Foreskin keratinocyte (primary cell): ENCODE measurements at places on chromosomes 3 and 15.
A peak's percentile ranks its signal among the peaks of the same experiment; 100 is the strongest.

- no peak for DNase-seq
These were observed 365 bp upstream of the PDCD6IP start for GRCh38 chr3:33798113-33798417.

DNA sequence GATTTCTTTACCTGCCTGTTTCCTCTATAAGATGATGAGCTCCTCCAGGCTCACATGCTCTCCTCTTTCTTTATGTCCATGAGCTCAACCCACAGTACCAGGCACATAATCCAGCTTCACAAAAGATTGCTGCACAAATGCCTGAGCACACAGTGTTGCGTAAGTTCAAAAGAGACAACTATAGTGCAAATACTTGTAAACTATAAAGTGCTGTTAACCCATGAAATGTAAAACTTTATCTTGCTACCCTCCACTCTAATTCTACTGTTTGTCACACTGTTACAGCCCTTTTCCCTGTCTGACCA lies 101.0 kb upstream of the LPP start:
- no peak for DNase-seq

DNA sequence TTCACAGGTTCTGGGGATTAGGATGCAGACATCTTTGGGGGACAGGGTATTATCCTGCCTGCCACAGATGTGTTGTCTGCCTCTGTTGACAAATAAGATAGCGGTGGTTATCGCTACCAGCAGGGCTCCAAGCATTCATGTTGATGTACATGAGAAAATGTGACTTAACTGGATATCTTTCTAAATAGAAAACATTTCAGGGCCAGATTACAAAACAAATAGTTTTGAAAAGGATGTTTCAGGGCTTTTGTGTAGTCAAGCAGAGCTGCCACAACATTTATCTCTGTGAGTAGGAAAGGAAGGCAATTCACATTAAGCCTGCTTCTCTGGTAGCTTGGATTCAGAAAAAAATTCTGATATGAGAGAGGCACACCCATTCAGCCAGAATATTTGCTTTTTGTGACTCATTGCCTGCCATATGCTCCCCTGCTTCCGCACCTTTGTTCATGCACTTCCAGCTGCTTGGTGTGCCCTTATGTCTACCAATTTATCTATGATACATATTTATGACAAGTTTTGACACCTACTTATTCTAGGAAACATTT lies 22.8 kb downstream of the PLS1 start:
- peak; percentile 40 for DNase-seq

DNA sequence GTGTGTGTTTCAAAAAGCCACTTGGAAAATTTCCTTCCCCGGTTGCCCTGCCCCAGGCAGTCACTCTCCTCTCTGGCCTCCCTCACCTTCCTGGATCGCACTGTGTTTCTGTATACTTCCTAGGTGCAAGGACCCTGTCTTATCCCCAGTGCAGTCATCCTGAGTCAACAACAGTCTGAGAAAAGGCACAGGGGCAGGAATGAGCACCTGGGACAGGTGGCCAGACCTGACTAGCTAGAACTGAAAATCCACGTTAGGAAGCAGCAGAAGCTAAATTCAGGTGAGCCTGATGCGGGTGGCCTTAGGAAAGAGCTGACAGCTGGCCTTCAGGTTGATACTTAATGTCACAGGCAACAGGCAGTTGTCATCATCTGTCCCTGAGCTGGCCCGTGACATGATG lies 62.9 kb upstream of the VGLL4 start:
- no peak for DNase-seq

GRCh38 chr3:167575000-167575600 lies 78.6 kb downstream of the WDR49 start:
- DNase-seq: no peak

- DNase-seq: no peak
These were observed 9.7 kb downstream of the RLBP1 start for GRCh38 chr15:89211678-89212170.

DNA sequence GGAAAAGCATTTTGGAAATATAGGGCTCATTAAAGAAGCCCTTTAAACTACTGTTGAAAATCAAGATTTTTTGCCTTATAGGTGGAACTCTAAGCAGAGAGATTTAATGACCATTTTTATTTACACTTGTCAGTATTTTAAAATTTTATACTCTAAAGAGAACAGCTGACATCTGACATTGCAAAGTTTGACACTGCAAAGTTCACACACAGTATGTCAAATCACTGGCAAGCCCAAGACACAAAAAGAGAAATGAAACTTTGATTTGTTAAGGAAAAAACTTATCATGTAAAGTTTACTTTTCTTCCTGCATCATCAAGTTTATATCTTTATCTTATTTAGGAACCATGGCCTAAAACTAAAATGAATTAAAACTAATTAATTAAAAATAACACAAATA lies 40.2 kb downstream of the DPH6 start:
- DNase-seq: no peak

DNA sequence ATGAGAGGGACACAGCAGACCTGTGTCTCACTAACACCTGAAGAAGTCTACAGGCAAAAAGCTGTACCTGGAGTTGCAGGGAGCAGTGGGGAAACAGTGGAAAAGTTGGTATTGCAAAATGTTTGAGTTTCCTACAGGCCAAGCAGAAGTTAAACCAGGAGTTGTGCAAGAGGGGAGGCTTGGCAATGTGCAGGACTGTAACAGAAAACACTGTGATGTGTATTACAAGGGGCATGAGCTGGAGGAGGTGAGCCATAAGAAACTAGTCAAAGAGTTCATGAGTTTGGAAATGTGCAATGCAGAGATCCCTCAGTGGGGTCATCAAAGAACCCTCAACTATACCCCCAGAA lies 47.1 kb upstream of the SERPINI2 start:
- no peak for DNase-seq

DNA sequence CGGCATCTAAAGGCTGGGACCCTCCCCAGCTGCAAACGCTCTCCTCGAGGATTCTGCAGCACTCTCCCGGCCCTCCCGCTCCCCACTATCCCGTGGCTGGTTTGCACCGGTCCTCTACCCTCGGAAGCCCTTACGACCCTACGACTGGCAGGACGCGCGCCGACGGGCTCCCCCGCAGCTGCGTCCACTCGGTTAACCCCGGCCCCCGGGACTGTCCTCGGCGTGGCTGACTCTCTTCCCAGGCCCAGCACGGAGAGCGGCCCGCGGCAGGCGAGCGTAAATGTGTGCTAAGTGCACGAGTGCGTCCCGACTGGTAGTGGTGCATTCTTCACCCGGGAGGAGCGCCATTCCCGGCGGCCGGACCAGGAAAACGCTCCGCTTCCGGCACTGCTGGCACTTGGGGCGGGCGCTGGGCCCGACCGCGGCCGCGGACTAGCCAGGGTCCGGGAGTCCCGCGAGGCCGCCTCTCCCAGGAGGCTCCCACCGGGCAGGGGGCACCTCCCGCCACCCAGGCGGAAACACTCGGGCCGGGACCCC lies 508 bp downstream of the GORASP1 start:
- peak; percentile 17 for DNase-seq

- no peak for DNase-seq
These were observed 45.3 kb upstream of the SLCO2A1 start for GRCh38 chr3:134074790-134075567.

DNA sequence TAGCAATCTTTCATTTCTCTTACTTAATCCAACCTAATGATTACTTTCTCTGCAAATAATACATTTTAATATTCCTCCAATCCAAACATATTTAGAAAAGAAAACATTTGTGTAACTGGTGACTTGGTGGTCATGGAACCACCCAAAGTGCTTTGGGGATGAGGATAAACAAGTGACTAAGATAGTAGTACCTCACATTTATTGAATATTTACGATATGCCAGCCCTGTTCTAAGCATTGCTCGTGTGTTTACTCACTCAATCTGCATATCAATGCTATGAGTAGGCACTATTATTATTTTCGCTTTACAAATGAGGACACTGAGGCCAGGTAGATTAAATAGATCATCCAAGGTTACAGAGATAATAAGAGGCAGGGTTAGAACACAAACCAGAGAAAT lies 189.5 kb downstream of the SHOX2 start:
- no peak for DNase-seq

DNA sequence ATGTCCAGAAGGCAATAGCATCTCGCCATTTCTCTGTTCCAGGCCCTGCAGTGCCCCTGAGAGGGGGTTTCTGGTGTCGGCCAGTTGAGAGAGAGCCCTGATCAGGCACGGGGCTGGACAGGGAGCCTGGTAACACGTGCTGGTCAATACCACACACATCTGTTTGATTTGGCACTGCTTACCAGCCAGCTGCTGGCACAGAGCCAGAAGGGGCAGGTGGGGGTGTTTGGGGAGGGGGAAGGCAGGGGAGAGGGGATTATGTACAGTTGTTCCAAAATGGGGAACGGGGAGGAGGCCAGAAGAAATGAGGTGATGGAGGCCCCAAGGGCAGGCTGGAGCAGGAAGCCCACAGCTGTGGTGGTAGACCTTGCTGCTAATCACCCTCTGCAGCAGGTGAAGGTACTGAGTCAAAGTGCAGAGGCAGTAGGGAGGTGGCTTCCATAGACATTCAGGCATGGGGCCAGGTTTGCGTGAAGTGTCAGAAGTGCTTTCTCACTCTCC lies 153.5 kb upstream of the LPP start:
- DNase-seq: no peak

- no peak for DNase-seq
These were observed at the start of gene ZNF662 for GRCh38 chr3:42906070-42906847. TSS of gene ZNF662 (plus strand) at chr3:42906142. CDS start at chr3:42908115, 1,973 bp downstream.

GRCh38 chr3:127324913-127325628 lies 37.2 kb upstream of the PRR20G start:
- no peak for DNase-seq

DNA sequence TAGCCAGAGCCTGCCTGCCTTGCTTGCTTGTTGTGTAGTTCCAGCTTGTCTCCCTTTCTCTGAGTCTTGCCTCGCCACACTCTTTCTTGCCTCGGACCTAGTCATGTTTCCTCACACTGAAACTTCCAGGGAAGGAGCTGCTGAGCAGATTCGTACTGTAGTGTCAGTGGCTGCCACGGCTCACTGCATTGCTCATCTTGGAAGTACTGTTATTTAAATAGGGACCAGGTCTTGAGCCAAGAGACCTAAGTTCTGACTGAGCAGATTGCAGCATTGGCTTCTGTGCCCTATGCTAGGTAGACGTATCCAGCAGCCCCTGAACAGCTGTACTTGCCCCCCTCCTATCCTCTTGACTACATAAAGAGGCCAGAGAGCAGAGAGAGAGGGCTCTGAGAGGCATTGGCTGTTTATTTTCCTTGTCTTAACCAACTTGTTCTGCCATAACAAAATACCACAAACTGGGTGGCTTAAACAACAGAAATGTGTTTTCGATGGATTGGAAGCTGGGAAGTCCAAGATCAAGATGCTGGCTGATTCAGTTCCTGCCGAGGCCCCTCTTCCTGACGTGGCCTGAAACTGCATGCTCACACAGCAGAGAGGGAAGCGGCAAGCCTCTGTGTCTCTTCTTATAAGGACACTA lies 5.8 kb upstream of the RARRES1 start:
- DNase-seq: no peak

GRCh38 chr3:136617198-136617597 lies 135.0 kb downstream of the STAG1 start:
- DNase-seq: no peak

- no peak for DNase-seq
These were observed 598.1 kb downstream of the GOLGA6L6 start for GRCh38 chr15:19943515-19943914.

GRCh38 chr3:134710313-134710680 lies 59.5 kb upstream of the KY start:
- DNase-seq: no peak

- no peak for DNase-seq
These were observed 13.2 kb upstream of the GPR160 start for GRCh38 chr3:170024581-170024980.

DNA sequence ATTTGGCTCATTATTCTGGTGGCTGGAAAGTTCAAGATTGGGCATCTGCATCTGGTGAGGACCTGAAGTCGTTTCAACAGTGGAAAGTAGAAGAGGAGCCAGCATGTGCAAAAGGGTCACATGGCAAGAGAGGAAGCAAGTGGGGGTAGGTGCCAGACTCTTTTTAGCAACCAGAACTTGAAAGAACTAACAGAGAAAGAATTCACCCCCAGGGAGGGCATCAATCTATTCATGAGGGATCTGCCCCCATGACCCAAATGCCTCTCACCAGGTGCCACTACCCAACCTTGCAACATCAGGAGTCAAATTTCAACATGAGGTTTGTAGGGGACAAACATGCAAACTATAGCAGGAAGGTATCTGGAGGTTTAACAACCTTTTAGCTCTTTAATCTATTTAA lies 10.3 kb upstream of the RYK start:
- DNase-seq: peak; percentile 25

DNA sequence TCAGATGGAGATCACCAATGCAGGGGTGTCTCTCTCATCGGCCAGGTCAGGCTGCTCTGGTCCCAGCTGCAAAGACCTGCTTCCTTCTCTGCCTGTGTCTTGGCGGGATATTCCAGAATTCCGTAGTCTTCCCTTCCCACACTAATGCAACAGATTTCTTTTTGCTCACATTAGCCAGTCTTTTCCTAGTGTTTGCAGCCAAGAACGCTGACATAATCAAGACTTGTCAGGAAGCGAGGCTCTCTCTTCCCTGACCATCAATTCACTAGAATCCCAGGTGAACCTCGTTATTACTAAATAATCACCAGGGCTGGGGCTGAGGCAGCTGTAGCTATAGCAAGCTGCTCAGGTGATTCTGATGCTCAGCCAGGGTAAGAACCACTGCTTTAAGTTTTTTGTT lies 43.2 kb upstream of the ACKR4 start:
- DNase-seq: no peak

GRCh38 chr3:9951962-9952805 lies at the start of gene PRRT3:
TSS of gene PRRT3 (minus strand) at chr3:9952408. CDS start at chr3:9950115, 2,293 bp downstream.
- DNase-seq: no peak

GRCh38 chr15:61444585-61444984 lies 215.5 kb upstream of the RORA start:
- DNase-seq: no peak

DNA sequence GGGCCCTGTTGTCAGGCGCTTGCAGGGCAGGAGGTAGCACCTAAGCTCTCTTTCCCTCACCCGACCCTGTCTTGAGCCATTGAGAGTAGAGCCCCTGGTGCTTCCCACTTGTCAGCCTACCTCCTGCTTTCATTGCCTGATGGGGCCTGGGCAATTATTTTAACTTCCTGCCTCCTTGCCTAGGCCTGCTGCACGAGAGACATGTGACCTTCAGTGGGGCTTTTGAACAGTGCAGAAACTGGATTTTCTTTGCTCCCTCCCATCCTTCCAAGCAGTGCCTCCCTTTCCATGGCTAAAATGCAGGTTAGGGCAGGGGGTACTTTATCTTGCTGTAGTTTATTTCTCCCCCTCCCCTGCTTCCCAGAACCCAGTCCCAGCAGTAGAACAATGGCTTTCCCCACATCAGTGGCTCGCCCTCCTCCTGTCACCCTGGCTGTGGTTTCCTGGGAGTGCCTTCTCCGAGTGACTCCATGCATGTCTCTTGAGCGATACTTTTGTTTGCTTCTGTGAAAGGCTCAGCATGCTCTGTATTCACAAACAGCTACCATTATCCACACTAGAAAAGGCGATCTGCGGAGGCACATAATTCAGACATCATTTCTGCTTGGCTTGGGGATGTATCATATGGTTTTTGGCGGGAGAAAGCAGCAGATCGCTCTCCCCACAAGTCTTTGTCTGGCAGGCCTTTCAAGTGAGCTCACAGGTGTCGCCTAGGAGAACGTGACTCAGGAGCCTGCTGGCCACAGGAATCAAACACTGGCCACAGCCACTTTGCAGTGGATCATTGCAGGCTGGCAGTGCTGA lies 24.1 kb downstream of the PDIA5 start:
- no peak for DNase-seq

- DNase-seq: no peak
These were observed 381.2 kb upstream of the TBL1XR1 start for GRCh38 chr3:177578488-177578887.

GRCh38 chr15:94352636-94353487 lies 121.5 kb downstream of the MCTP2 start:
- DNase-seq: no peak
